ENCODE measurements at places on chromosomes 12 and 14.

GRCh38 chr12:20210621-20211215 is 157.6 kb upstream of the PDE3A start:
- DNase-seq, result peak; percentile 87

DNA sequence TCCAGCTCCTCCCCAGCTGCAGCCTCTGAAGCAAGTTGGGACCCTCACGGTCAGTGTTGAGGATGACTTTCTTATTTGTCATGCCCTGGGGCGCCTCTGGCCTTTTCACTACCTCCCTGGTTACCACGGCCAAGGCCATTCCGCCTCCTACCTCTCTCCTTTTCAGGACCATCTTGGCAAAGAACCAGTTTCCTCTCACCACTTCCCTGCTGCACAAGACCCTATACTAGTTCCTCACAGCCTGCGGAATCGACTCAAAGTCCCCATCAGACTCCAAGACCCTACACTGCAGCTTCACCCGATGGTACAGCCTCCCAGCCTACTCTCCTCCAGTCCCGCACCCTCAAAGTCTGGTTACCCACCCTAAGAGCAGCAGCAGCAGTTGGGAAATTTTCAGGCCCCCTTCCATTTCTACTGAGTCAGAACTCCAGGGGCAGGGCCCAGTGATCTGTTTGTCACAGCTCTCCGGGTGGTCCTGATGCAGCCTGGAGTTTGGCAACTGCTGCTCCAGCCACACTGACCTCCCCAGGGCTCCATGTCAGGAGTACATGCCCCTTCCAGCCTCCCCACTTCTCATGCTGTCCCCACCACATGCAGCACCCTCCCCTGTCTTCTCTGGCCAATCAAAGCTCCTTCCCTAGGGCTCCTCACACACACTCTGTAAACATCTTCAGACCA is 5.4 kb downstream of the VWF start:
- DNase-seq, result no peak

DNA sequence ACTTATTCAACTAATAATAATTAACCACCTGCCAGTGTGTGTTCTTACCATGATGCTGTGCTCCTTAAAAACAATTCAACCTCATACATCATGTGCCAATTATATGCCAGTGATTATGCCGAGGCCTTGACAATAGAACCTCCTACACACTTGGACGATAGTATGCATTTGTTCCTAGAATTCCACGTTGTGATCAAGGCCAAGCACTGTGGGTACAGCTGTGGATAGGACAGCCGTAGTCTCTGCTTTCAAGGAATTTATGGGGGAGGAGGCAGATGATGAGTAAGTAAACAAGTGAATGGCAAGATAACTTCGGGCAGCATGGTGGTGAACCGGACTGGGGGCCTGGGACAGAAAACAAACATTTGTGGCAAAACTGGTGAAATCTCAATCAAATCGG is 18.0 kb upstream of the MYO1H start:
- DNase-seq, result no peak

GRCh38 chr12:98109266-98109665 is 406.1 kb upstream of the TMPO start:
- no peak for DNase-seq

DNA sequence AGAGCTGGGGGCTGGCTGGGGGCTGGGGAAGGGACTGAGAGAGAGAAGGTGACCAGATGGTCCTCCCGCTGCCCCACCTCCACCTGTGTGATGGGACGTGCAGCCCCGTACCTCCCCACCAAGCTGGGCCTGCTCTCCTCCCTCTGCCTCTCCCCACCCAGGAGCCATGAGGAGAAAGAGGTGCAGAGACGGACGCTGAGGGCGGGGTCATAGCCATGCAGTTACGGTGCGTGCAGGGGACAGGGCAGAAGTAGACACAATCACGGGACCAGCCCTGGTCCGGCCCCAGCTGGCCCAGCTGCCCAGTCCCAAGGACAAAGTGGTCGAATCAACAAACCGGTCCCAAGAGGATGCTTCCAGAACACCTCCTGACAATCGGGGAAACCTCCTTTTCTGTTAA is 33.2 kb downstream of the RFLNA start:
- DNase-seq, result no peak

GRCh38 chr12:89863493-89863938 is 154.9 kb upstream of the ATP2B1 start:
- peak; percentile 53 for DNase-seq

DNA sequence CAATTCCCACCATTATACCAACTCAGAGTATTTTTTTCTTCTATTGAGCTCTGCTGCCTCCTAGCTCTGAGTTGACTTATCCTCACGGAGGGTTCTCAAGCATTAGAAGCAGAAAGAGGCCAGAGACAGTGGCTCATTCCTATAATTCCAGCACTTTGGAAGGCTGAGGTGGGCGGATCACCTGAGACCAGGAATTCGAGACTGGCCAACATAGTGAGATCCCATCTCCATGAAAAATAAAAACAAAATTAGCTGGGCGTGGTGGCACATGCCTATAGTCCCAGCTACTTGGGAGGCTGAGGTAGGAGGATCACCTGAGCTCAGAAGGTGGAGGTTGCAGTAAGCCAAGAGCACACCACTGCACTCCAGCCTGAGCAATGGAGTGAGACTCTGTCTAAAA is 21.0 kb downstream of the HPD start:
- DNase-seq, result no peak

DNA sequence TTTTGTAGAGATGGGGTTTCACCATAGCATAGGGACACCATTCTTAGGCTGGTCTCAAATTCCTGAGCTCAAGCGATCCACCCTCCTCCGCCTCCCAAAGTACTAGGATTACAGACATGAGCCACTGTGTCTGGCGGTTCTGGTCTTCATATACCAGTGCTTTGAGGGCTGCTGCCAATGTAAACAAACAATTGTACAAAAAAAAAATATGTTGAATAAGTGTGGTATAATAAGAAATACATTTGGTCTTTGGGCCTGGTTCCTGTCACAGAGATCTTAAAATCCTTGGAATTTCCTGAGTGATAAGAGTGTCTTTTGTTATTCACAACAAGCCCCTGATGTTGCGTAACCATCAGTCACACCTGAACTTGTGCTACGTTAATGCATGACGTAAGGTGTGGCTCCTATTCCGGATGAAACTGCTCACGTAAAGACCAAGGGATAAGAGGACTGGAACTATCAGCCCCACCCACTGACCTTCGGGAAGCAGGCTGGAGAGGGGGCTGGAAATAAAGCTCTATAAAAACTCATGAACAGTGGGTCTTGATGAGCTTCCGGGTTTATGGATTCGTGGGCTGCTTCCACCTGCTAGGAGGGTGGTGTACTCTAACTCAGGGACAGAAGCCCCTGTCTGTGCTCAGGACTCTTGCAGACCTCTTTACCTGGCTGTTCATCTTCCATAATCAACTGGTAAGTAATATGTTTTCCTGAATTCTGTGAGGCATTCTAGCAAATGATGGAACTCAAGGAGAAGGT is 16.5 kb upstream of the RIMKLB start:
- no peak for DNase-seq

GRCh38 chr12:60501124-60501729 is 905.4 kb downstream of the SLC16A7 start:
- no peak for DNase-seq

DNA sequence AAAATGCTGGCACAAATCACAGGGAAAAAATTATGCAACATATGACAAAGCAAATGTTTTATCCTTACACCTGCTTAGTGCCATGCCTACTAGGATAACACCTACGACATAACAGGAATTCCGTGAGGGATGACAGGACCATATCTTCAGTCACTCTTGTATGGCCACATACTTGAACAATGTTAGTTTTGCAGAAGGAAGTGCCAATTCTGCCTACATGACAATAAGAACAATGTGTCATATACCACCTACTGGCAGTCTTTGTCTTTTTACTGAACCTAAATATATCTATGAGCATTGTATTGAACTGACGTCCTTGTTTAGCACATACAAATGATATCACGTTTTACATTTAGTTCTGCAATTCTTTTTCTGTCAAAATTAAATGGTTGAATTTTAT is 234.0 kb downstream of the ADAMTS20 start:
- no peak for DNase-seq

DNA sequence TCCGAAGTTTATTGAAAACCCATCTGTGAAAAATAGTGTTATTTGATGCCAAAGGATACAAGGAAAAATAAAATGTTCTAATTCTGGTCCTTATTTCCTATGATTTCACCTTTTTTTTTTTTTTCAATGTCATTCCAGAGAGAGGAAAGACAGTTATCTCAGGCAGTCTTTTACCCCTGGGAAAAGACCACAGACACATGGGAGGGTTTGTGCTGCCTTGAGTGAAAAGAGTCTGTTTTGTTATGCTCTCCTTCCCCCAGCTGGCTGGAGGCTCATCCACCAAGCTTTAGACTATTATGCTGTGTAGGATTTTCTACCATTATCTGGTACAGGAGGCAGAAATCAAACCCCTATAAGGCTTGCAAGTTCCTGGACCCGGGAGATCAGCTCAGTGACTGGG is 151.8 kb downstream of the CRADD start:
- DNase-seq, result no peak

GRCh38 chr14:67392800-67393199 is 19.2 kb downstream of the PLEK2 start:
- DNase-seq, result no peak

GRCh38 chr12:121295116-121295745 is 1.3 kb downstream of the CAMKK2 start:
- peak; percentile 73 for DNase-seq
